ENCODE measurements at places on chromosomes 12 and 14.

- no peak for DNase-seq
Observed at GRCh38 chr14:73397810-73398209, 60.5 kb downstream of the NUMB start.

- no peak for DNase-seq
Observed at GRCh38 chr14:82879949-82880535, 1346.4 kb upstream of the SEL1L start.

- DNase-seq: no peak
Observed at GRCh38 chr14:85528897-85529631, 880 bp upstream of the FLRT2 start.

- no peak for DNase-seq
Observed at GRCh38 chr12:97552410-97553121, 90.0 kb downstream of the RMST start.

DNA sequence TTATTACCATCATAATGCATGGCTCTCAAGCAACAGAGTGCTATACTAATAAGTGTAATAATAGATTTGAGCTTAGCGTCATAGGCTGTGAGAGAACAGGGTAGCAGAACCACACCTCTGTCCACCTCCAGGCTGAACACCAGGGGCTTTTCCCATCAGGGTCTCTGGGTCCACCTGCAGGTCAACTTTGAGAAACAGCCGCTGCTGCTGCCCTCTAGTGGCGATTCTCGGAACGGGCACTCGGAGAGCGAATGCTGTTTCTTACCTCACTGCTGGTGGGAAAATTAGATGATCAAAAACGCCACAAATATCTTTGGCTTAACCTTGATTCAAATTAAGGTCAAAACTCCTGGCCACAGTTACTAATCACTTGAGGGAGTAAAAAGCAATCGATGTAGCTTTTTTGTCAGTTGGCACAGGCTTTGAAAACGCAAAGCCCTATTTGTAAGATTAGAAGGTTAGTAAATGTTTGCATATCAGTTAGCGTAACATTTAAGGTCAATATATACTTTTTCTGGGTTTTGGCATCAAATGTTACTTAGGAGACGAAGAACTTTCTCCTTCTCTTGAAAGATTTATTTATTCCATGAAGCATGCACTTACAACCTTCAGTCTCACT is 127.9 kb upstream of the TMEM132D start:
- peak; percentile 57 for DNase-seq

Data from activated T-cell treated with anti-CD3 and anti-CD28 coated beads for 1 hour (primary cell).